ENCODE measurements at places on chromosomes 16 and 17.

GRCh38 chr16:65782611-65783600 lies 583.6 kb upstream of the CDH5 start:
- DNase-seq, result no peak

DNA sequence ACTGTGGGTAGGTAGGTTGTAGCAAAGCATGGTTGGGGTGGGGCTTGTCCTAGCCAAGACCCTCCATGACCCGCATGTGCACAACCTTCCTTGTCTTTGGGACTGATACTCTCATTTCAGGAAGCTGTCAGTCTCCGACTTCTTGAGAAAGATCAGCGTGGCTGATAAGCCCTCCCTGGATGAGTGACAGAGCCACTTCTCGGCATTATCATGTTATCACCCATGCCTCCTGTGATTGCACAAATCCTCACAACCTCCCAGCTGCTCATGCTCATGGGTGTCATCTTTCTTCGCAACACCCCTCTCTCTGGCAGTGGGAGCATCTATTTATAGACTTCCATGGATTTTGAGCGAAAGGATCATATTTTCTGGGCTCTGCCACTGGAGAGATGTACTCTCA lies 314.2 kb downstream of the FOXL1 start:
- no peak for DNase-seq

DNA sequence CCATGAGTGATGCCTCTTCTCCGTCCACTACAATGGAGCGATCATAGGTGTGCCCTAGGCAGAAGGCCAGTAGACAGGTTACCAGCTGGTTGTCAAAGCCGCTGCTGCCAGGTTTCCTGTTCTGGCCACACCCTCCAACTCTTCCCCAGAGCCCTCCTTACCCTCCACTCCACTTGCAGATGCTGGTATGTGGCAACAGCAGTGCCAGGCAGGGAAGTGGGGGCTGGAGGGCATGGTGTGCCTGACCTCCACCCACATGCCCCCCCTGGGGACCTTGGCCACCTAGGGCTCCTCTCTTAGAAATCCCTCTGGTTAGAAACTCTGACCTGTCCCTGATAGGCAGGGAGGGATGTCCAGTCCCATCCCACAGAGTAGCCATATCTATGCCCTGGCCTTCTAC lies 1.5 kb downstream of the RRAD start:
- DNase-seq, result no peak

- no peak for DNase-seq
Measured at GRCh38 chr16:79687249-79688130, 87.0 kb upstream of the MAF start.

All from stimulated activated CD4-positive, alpha-beta T cell treated with anti-CD3 and anti-CD28 coated beads, Interleukin-1b, Interleukin-23, amount 100 ng/mL, for 1 hour (primary cell).